ENCODE measurements at places on chromosomes 7 and 10. TPM values are rescaled to one million over a fixed set of nuclear protein-coding genes. Genes with fewer than 3 reads are reported as not detected.

Gene HOXA6
- 1.5 TPM for total RNA-seq

Gene ACHE
- total RNA-seq = 1.8 TPM

Gene NAMPT
- total RNA-seq = 206 TPM

Gene SFTPA1
- total RNA-seq = not detected

Gene FXYD4
- total RNA-seq = not detected

Gene IKZF1
- total RNA-seq = not detected

Gene GFRA1
- 0.24 TPM for total RNA-seq

Gene PILRA
- total RNA-seq = 0.48 TPM

Gene DNAH11
- total RNA-seq = 0.40 TPM

Gene MOGAT3
- total RNA-seq = not detected

Gene GSTO1
- total RNA-seq = 588 TPM

Gene TMEM176A
- not detected for total RNA-seq

Gene CCDC71L
- total RNA-seq = 89.1 TPM

Gene CTBP2
- total RNA-seq = 38.1 TPM

Gene SPDYE3
- not detected for total RNA-seq

Gene FKBP9
- 178 TPM for total RNA-seq

Gene ZNF25
- total RNA-seq = 3.5 TPM

Gene MNX1
- 0.56 TPM for total RNA-seq

Gene ZNF736
- 0.74 TPM for total RNA-seq

Gene CYP2E1
- total RNA-seq = not detected

Gene KCNH2
- total RNA-seq = 0.05 TPM

Gene INSYN2A
- total RNA-seq = not detected

Gene C10orf67
- total RNA-seq = not detected

Gene HKDC1
- 0.61 TPM for total RNA-seq

Gene FOXI2
- not detected for total RNA-seq

Gene CRYGN
- total RNA-seq = not detected

Gene ASIC3
- total RNA-seq = 0.93 TPM

Gene PRPS1L1
- not detected for total RNA-seq

Gene CPEB3
- total RNA-seq = 0.58 TPM

Gene MRLN
- not detected for total RNA-seq

Gene SEMA3C
- total RNA-seq = 26.2 TPM

Gene OR2AE1
- total RNA-seq = not detected

Gene GBF1
- total RNA-seq = 14.6 TPM

Gene EGR2
- 0.63 TPM for total RNA-seq

Gene RBP3
- total RNA-seq = not detected

Gene SUGCT
- total RNA-seq = 14.6 TPM

Gene PON3
- not detected for total RNA-seq

Gene MALRD1
- total RNA-seq = not detected

Gene TUBB8
- total RNA-seq = not detected

Gene GSAP
- 11.1 TPM for total RNA-seq

Gene CACNB2
- total RNA-seq = not detected

Gene OPALIN
- total RNA-seq = not detected

Gene CCL26
- total RNA-seq = not detected

Gene DEPP1
- 0.11 TPM for total RNA-seq

Gene ITIH5
- total RNA-seq = 14.2 TPM

Gene UNCX
- not detected for total RNA-seq

Gene PAX4
- not detected for total RNA-seq

Gene ARHGEF35
- total RNA-seq = not detected

Gene CREB5
- 19.4 TPM for total RNA-seq
